ENCODE measurements at places on chromosomes 2 and 18. TPM values are rescaled to one million over a fixed set of nuclear protein-coding genes. Genes with fewer than 3 reads are reported as not detected.

GRCh38 chr18:38957736-38958135, 1392.1 kb upstream of the CELF4 start:
- no peak for DNase-seq

- no peak for DNase-seq
Observed at GRCh38 chr2:178892751-178893625, 85.8 kb upstream of the TTN start.

DNA sequence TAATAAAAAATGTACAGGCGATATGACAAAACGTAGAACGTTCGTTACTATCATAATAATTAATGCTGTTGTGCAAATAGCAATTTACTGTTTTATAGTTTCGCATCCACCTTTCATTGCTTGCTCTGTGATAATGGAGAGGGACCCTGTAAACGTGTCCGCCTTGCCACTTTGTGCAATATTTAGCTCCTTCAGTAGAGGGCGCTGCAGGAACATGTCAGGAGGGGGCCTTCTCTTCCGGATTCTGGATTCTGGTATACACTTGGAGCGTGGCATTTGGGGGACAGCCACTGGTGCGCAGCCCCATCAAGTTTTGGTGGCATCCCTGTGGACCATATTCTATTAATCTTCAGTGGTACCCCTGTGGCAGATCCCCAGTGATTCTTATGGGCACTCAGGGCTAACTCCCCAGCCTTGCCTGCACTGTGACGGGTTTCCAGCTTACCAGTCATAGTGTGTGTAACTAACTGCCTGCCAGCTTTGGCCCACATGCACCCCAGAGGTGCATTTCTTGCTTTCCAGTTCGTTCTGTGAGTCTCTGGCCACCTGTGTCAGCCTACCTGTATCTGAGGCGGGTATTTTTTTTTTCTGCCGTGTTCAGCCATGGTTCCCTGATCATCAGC, 140.3 kb downstream of the CYRIA start:
- no peak for DNase-seq

DNA sequence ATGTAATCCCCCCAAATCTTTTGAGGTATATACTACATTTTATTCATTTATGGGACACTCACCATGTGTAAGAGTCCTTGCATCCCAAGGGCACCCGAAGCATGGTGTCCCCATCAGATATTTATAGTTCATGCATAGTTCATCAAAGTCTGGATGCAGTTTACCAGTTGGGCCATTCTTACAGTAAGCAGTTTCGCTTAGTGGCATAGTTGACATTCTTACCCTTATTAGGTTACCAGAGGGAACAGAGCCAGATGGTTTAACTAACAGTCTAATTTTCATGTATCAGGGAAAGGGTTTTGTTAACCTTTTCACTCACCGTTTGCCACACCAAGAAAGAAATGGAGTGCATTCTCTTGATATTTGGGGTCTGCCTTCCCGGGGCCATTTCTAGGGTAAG, 7.1 kb downstream of the ZNF407 start:
- no peak for DNase-seq

DNA sequence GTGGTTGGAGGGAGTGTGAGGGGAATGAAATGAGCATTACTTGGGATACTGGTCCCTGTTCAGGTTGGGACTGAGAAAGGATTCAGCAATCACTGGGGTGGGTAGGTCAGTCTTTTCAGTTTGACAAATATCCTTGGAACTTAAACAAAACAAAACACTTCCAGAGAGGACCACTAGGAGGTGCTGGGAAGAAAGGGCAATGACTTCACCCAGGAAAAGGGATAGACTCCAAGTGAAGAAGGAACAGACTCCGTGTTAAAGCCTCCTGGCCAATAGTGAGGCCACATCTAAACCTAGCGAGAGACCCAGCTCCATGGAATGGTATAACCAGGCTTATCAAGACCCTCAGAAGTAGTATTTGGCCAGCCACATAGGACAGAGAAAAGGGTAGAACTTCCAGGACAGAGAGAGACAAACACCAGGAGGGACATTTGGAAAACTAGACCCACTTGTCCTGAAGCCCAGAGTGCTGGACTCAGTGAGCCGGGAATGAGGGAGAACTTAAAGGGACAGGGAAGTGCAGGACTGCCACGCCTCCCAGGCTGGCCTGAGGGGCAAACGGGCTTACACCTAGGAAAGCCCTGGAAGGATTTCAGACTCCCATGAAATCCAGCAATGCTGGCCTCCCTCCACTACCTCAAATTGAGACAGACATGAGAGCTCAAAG, 19.6 kb upstream of the KCNG3 start:
- no peak for DNase-seq

GRCh38 chr18:79856119-79857007, 58.6 kb downstream of the KCNG2 start:
- no peak for DNase-seq

DSG4 gene
- not detected for polyA plus RNA-seq

RGPD8 gene
- 3.6 TPM for polyA plus RNA-seq

FKBP1B gene
- 16.4 TPM for polyA plus RNA-seq

CYB5A gene
- 268 TPM for polyA plus RNA-seq

ELMOD3 gene
- polyA plus RNA-seq, result 34.4 TPM

FBXO48 gene
- 3.3 TPM for polyA plus RNA-seq

Measured in right lung (tissue), 10 donors.